ENCODE measurements at places on chromosomes 1 and 21.

DNA sequence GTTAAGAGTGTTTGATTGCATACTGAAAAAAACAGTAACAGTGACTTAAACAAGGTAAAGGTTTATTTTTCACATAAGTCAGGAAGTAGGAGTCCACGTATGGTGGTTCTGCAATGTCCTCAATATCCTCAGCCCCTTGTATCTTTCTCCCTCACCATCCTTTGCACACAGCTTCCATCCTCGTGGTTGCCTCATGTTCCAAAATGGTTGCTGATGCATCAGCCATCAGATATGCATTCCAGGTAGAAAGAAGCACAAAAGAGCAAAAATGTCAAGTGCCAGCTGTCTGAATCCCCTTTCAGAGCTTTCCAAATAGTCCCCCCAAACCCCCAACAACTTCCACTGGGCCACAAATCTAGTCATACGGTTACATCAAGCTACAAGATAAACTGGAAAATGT, 138.1 kb downstream of the SYF2 start:
- no peak for DNase-seq

DNA sequence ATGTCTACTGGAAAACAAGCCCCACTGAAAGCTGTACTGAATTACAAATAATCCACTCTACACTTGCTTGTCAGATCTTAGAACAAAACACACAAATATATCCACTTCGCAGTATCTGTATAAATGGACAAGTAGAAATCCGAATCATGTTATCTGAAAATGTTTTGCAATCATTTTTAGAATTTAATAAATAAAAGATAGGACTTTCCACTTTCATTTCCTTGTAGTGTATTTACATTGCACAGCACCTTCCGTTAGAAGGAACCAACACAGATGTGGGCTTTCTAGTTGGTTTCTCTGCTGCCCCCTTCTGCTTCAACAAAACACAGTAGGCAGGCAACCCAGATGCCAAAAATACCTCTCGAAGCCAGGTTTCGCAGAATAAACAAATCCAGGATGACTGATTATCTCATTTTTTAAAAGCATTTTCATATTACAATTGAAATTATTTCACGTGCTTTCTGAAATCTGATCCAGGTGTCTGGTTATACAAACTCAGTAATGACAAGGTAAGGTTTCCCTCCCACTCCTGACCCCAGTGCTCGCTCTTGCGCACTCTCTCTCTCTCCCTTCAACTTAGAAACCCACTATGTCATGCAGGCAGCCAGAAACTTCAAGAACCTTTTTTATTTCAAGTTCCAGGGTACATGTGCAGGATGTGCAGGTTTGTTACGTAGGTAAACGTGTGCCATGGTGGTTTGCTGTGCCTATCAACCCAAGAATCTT, 389.9 kb downstream of the SMYD3 start:
- no peak for DNase-seq

GRCh38 chr1:118650107-118650807, 337.9 kb downstream of the TBX15 start:
- no peak for DNase-seq

DNA sequence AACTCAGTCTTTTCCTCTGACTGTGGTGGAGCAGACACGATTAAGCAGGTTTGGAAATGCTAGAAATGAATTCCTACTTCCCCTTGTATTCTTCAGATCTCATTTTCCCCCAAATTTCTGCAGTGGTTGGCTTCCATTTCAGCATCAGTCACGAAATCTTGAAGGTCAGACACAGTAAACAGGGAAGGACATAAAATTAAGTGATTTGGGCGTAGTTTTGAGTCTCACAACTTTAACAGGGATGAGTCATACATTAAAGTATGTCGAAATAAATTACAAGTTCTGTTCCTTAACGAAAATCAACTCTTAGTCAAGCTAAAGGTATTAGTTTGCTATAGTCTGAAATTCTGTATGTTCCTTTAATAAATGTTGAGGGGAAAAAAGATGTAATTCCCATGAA, 61.1 kb downstream of the HNRNPR start:
- DNase-seq: no peak

GRCh38 chr21:45853703-45854342, 127.7 kb upstream of the COL6A1 start:
- no peak for DNase-seq

DNA sequence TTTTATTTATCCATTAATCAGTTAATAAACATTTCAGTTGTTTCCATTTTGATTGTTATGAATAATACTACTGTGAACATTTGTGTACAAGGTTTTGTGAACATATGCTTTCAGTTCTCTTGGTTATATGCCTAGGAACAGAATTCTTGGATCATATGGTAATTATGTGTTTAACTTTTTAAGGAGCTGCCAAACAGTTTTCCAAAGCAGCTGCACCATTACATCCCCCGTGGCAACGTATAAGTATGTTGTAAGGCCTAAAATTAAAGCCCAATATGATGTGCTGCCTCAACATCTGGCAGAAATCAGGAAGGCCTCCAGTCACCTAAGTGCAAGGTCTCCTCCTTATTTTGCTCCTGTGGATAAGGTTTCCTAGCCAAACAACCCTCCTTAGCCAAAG, 235.6 kb upstream of the CACYBP start:
- DNase-seq: no peak

- DNase-seq: no peak
Measured at GRCh38 chr1:15156807-15157380, 3.3 kb downstream of the TMEM51 start.

DNA sequence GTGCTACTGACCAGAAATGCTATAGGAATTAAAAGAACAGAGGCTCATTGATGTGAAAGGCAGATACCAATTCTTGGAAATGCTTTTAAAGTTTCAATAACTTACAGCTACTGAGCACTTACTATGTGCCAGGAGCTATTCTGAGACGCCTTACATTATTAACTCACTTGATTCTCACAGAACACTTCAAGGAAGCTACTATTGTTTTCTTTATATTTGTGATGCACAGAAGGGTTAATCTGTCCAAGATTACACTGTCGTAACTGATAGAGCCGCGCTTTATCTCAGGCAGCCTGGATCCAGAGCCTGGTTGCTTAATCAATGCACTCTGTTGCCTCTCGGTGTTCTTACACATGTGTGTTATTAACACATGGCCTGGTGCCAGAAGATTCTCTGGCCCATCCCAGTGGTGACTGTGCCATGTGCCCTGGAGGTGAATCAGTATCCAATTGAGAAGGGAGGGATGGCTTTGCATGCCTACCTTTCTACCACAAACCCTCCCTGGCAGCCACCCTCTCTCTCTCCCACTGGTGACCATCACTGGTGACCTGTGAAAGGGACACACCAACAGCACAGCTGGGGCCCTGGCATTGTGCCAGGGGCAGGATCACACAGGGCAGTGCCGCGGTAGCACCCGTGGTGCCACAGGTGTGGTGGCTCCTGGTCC, 8.8 kb downstream of the FMO1 start:
- no peak for DNase-seq

GRCh38 chr1:201054091-201054543, 30.6 kb upstream of the KIF21B start:
- DNase-seq: no peak

DNA sequence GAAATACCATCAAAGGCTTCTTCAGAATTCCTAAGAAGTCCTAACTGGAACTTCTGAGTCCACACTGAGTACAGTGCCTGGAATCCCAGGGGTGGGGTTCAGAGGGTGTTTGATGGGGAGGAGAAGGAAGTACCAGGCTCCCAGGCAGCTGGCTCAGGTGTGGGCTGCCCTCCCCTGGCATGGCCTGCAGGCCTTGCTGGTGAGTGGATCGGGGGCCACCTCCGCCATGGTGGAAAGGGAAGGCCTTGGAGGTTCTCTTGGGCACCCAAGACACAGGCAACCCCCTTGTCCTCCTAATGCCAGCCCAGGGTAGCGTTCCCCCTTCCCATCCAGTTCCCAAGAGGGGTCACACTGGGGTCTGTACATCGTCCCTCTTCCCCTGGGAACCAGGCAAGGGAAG, 26.8 kb upstream of the TNFRSF1B start:
- no peak for DNase-seq

GRCh38 chr1:58844176-58844575, 60.3 kb upstream of the JUN start:
- DNase-seq: no peak

DNA sequence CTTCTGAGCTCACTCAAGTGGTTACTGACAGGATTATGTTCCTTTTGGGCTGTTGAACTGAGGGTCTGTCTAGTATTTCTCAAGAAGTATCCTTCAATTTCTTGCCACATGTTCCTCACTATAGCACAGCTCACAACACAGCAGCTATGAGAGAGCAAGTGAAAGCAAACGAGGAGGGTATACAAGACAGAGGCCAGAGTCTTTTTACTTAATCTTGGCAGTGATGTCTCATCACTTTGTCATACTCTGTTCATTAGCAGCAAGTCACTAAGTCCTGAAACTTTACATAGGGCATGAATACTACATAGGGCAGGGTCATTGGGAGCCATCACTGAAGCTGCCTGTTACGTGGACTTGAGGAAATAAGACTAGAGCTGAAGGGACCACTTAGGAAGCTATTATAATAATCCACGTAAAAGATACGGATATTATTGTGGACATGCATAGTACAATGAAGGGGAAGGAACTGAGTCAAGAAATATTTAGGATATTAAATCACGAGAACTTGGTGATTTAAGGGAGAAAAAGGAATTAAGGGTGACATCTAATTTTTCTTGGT, 63.7 kb downstream of the SLC30A7 start:
- no peak for DNase-seq

GRCh38 chr1:56666112-56666608, 21.0 kb downstream of the PRKAA2 start:
- no peak for DNase-seq

- no peak for DNase-seq
Measured at GRCh38 chr1:235932090-235932510, 65.4 kb upstream of the LYST start.

- no peak for DNase-seq
Measured at GRCh38 chr1:218811497-218811896, 362.2 kb upstream of the LYPLAL1 start.

DNA sequence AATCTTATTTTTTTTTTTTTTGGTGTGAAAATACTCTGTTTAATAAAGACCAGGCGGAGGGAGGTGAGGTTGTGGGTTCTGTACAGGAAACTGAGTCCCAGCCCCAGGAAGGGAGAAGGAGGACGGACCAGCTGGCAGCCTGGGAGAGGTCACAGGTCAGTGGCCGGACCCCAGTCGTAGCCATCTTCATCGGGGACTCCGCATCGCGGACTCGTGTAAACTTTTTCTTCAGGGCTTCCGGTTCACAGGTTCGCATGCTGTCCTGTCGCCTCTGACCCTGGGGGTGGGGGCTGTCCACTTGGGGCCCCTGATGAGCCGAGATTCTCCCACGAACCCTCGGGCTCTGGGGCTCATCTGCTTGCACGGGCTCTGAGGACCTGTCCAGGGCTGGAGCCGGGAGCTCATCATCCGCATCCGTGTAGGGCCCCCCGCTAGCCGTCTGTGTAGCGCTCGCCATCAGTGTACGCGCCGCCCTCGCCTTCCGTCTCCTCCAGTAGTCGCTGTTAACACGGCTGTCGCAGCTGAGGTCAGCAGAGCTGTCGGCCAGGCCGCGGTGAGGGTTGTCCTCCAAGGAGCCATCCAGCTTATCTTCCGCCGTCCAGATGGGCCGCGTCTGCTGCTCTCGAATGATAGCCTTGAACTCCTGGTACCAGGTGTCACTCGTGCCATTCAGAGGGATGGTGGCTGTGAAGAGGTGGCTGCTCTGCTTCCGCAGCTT, 975.7 kb upstream of the PRMT6 start:
- no peak for DNase-seq
